ENCODE measurements at places on chromosomes 3 and 15.

GRCh38 chr15:38042707-38043445 lies 108.4 kb downstream of the TMCO5A start:
- DNase-seq = no peak

- no peak for DNase-seq
Observed at GRCh38 chr3:48858709-48859108, 11.0 kb upstream of the PRKAR2A start.

DNA sequence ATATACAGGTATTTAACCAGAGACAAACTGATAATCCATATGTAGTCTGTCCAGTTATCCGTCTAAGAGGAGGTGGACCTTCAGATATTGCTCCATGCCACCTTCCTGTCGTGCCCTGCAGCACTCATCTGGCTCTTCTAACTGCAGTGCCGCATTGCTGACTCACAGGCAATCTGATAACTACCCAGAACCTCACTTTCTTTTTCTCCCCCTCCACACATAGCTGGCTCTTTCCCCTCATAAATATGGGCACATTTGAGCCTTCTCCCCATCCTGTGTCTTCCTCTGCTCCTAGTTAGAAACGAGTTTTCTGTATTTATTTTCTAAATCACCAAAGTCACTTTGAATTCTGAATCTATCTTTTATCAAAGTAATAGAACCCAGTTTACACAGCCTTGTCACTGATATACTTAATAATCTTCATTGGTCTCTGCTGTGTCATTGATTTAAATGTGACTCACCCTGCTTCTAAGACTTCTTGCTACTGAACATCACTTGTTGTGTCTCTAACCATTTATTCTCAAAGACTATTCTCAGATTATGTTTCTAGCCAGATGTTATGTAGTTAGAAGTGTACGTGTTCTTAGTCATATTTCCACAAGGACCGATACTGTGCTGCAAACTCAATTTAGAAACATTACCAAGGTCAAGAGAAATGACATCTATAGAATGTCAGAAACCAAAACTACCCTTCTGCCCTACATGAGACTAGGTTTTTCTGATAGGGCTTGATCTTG lies 17.4 kb upstream of the KCNMB2 start:
- DNase-seq = no peak

DNA sequence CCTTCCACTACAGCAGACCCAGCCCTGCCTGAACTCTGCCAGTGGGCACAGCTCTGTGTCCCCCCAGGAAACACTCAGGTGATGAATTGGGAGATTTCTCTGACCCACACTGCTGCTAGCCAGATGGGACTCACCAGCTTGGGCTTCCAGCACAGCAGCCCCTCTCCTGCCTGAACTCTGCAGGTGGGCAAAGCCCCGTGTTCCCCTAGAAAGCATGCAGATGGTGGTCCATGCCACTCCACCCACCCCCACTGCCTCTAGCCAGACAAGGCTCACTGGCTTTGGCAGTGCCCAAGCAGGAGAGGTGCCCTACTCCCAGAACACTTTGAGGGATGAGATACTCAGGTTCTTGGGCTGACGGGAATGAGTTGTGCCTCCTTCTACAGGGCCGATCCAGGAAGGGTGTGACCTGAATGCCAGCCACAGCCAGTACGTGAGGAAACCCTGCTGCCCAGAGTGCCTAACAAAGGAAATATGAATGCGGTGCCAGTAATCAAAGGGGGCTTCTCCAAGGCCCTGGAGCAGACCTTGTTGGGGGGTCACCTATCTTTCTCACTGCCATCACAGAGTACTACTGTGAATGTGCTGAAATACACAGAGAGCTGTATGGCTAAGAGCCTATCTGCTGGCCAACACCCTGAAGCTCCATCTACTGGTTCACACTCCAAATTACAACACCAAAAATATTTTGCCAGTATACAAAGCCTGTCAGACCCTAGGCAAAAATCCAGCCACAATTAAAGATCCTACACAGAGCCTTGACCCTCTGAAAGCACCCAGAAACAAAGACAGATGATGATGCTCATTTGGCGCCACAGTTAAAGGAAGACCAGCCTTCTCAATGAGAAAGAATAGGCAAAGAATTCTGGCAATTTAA lies 61.9 kb downstream of the BTLA start:
- no peak for DNase-seq
